ENCODE measurements at places on chromosomes 2 and 18. TPM values are rescaled to one million over a fixed set of nuclear protein-coding genes. Genes with fewer than 3 reads are reported as not detected.
A peak's percentile ranks its signal among the peaks of the same experiment; 100 is the strongest.

TEKT4 gene
- total RNA-seq: not detected

FAM124B gene
- total RNA-seq: 0.12 TPM

DNA sequence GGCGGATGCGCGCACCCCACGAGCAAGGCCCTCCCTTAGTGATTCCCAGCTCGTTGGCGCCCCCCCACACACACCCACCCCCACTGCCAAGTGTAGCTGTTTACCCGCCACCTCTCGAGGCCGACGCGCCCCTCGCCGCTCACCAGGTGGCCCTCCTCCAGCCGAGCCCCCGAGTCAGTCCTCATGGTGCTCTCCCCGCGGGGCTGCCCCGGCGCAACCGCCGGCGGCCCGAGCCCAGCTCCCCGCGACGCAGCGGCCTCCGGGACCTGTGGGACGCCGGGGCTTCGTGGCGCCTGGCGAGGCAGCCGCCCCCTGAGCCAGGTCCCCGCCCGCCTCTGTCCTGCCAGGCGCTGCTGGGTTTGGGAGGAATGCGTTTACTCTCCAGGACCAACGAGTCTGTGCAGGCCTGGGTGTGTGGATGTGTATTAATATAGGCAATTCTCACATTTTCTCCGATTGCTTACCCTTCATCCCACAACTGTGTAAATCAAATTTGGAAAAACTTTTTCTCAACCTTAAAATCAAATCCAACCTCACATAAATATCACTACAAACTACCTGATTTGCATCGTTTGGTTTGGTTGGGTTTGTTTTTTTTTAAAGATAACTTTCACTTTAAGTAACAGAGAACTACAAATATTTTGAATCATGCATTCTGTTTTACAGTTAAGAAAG, at the start of gene TMEM237:
Gene TMEM237 (minus strand): TSS at position 288 of the 675 bp plus-strand sequence. CDS start 103 bp downstream, at position 185.
- DNase-seq: peak; percentile 55

GRCh38 chr2:74168739-74169138, 9.9 kb downstream of the MOB1A start:
- DNase-seq: no peak

GRCh38 chr2:138177693-138178092, 213.4 kb downstream of the HNMT start:
- no peak for DNase-seq

DNA sequence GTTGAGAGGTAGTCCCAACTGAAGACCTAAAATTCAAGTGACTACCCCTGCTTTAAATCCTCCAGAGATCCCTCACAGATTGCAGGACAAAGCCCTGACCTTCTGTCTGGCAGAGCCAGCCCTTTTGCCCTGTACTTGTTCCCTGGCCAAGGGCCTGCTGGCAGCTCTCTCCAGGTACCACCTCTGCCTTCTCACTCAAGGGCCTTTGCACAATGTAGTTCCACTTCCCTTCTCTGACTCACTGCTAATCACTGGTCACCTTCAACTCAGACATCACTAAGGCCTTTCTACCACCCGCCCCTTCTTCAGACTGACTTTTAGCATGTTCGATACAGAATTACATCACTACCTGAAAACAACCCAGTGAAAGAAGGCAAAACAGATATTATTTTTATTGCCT, 411.0 kb downstream of the TMEM182 start:
- DNase-seq: no peak

GRCh38 chr18:8786483-8787370, 81.4 kb downstream of the MTCL1 start:
- no peak for DNase-seq
